Activated T-helper 1 cell treated with anti-CD3 and anti-CD28 coated beads, Interleukin-2, amount 50 U/mL, for 16 hours (primary cell): ENCODE measurements at places on chromosomes 6 and 20.

DNA sequence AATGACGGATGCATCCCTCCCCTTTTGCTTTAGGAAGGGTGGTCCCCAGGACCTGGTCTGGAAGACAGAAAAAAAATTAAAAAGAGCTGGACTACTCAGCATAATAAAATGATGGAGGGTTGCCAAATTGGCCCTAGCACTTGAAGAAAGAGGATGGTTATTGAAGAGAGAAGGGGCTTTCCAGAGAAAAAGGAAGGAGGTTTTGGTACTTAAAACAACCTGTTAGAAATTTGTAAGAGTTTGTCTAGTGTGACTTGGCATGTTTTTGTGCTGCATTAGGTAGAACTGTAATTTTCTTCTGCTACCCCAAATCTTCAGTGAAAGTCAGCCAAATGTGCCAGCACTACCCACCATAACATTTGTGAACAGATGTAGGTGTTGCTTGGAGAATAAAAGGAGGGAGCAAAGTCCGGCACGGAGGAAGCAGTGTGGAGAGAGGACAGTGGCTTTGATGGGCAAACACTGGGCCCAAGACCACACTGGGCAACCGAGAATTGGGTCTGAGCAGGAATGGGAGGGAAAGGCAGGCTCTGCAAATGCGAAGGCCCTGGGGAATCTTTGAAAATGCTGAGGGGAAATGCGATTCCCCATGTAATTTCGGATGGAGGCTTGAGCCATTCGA, 160.9 kb downstream of the QRSL1 start:
- DNase-seq, result no peak

- DNase-seq, result no peak
Measured at GRCh38 chr6:162856885-162857284, 129.1 kb downstream of the PACRG start.

- DNase-seq, result no peak
Measured at GRCh38 chr20:56736285-56736857, 107.3 kb downstream of the TFAP2C start.

DNA sequence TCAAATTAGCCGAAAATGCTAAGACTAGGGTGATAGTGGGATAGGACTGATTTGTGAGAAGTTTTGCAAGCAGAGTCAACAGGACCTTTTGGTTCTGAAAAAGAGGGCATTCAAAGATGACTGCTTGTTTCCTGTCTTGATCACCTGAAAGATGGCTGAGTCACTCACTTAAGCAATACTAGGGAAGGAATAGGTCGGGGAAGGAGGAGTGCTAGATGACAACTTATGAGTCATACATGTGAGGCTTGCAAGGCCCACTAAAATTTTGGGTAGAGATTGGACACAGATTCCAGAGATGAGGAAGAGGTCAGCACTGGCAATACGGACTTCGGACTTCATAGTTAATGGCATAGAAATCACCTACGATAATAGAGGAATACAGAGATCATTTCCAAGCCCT, 89.2 kb downstream of the FAM83B start:
- no peak for DNase-seq

- DNase-seq, result no peak
Measured at GRCh38 chr6:2078888-2079287, 166.5 kb downstream of the GMDS start.

DNA sequence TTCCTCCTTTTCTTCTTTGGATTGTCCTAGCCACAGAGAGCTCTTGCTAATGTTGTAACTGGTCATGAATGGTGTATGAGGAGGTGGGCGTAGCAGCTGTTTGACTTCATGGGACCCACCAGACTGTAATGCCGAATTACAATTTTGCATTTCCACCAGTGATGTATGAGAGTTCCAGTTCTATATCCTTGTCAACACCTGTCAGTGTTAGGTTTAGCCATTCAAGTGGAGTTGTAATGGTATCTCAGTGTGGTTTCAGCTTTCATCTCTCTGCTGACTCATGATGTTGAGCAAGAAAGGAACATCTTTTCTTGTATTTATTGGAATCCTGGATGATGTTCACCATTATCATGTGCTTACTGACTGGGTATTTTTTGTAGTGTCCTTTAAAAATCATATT, 5.1 kb downstream of the IGF2R start:
- DNase-seq, result no peak

- DNase-seq, result no peak
Measured at GRCh38 chr6:154164397-154164796, 125.4 kb downstream of the OPRM1 start.

DNA sequence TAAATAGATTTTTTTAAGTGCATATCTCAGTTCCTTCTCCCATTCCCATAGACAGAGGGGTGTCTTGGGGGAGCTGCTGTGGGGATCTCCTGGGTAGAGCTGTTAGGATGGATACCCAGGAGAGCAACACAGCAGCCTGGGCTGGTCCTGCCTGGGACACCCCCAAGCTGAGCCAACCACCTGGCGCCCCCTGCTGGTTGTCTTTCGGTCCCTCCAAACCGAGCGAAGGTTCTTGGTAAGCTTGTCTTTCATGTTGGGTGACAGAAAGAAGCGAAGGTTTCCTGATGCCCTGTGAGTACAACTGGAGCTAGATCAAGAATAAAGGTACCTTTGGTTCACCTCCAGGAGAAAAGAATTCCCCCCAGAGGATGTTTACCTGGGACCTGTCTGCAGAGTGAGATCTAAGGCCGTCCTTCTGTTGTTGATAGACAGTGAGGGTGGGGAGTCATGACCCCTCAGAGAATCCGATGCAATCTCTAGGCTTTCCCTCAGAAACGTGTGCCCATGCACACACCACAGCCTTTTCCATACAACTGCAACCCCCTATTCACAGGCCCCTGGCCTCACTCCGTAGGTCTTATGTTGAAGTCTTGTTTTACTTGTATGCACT, 50.8 kb downstream of the SNX9 start:
- peak; percentile 61 for DNase-seq

GRCh38 chr6:34099878-34100277, 46.0 kb downstream of the GRM4 start:
- DNase-seq, result no peak

GRCh38 chr6:6856538-6857523, 250.9 kb upstream of the RREB1 start:
- DNase-seq, result peak; percentile 2

DNA sequence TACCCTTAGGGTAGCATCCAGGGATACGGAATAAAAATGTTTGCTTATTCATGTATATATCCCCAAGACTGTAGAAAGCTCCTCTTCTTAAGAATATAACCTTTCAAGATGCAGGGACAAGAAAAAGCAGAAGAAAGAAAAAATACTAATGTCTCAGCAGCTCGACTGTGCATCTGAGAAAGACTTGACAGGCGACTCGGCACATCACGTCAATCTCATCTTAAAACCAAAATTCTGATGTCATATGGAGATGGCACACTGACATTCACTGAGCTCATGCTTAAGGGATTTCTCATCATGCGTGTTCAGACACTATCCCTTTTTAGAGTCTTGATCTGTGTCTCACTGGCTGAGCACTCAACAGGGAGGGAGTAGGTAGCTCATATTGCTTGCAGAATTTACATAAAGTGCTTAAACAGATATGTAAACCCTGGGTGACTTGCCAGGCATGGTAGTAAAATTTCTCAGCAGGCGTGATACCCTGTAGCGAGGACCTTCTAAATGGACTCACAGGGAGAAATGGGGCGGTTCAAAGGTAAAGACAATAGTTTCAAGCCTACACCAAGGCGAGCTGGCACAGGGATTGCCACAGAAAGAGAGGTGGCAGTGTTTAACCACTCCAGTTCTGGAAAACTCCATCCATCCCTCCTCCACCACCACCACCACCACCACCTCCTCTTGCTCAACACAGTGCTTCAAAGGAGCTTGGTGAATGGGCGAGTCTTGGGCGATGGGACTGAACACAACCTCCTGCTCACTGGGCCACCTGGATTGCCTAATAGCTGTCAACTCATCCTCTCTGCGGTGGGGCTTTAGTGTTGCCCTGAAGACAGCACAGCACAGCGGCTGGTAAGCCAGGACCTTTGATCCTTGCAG, 330.5 kb downstream of the TFAP2A start:
- DNase-seq, result no peak

GRCh38 chr20:42567409-42567808, 622.3 kb downstream of the PTPRT start:
- no peak for DNase-seq

- no peak for DNase-seq
Measured at GRCh38 chr6:167553736-167554119, 228.8 kb downstream of the TTLL2 start.

GRCh38 chr6:27121640-27122039, 125.9 kb upstream of the PRSS16 start:
- DNase-seq, result no peak

DNA sequence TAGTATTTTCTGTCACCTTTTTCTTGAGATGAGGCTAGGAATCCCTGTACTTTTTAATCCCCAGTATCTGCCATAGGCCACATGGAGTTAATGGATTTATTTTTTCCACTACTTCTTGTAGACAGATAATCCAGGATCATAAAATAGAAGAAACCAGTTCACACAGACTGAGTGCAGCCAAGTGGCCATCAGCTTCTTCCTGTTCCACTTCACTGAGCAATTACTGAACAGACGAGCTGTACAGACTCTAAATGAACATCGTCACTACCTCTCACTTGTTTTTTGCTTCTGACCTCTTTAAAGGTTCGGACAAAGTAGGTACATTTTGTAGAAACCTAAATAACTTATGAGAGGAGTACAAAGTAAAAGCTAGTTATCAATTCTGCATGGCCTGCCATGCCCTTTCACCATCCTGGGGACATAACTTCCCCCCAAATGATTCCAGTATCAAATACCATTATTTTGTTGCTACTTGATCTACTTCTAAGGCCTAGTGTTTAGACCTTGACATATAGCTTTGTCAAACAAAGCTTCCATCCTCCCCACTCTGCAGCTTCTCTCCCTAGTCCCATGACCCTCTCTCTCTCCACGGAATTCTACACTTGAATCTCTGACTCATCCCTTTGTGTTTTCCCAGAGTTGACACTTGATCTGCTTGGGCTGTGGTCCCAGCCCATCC, 34.4 kb upstream of the ARHGAP18 start:
- DNase-seq, result no peak

DNA sequence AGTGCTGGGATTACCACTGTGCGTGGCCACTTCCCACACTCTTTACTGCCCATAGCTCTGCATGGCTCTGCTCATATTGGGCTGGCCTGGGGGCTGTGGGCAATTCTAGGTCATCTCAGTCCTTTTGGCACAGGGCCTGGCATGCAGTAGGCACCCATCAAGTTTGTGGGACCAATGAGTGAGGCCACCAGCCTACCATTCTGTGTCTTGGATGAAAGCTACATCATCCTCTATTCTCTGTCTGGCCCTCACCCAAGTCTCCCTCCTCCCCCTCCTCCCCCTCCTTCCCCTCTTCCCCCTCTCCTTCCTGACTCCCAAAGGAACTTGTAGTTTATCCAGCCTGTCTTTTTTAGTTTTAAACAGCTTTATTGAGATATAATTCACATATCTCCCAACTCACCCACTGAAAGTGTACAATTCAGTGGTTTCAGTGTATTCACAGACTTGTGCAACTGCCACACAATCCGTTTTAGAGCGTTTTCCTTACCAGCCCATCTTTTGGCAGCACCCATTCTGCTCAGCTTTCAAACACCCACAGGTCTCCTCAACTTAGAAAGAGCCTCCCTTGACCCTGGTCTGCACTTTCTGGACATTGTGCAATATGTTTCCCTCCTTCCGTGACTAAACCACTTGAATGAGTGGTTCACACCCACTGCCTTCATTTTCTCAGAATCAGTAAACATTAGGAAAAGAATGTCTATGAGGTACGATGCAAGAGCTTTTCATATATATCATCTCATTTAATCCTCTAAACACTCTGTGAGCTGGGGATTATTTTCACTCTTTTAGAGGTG, 21.5 kb upstream of the MRPS18A start:
- no peak for DNase-seq

- no peak for DNase-seq
Measured at GRCh38 chr6:14458669-14459266, 341.2 kb downstream of the CD83 start.

DNA sequence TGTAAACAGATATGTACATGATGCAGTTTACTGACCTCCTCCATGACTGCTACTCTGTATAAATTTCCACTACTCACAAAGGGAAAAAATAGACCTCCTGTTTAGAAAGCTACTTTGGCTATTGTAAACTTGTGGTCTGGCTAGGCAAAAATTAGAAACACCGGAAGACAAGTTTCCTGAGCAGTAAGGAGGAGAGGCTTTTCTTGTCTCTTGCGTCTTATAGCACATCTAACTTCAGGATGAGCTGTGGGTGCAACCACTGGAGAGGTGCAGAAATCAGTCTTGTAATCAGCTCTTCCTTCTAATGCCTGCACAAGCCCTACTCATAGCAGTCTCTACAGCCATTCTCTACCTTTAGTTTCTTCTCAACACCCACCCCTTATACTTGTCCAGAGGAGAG, 296.5 kb upstream of the SLC35B3 start:
- DNase-seq, result no peak

- DNase-seq, result no peak
Measured at GRCh38 chr20:61306937-61307475, 54.9 kb downstream of the CDH4 start.

GRCh38 chr6:13488015-13488895, 855 bp upstream of the GFOD1 start:
- DNase-seq, result no peak

- no peak for DNase-seq
Measured at GRCh38 chr20:38372806-38373205, 26.5 kb downstream of the LBP start.
